ENCODE measurements at places on chromosomes 7 and 10. TPM values are rescaled to one million over a fixed set of nuclear protein-coding genes. Genes with fewer than 3 reads are reported as not detected.

EGFR gene
- total RNA-seq, result not detected

SPDYE3 gene
- not detected for total RNA-seq

ABCB1 gene
- 14.7 TPM for total RNA-seq

FAM25G gene
- total RNA-seq, result not detected

DNA sequence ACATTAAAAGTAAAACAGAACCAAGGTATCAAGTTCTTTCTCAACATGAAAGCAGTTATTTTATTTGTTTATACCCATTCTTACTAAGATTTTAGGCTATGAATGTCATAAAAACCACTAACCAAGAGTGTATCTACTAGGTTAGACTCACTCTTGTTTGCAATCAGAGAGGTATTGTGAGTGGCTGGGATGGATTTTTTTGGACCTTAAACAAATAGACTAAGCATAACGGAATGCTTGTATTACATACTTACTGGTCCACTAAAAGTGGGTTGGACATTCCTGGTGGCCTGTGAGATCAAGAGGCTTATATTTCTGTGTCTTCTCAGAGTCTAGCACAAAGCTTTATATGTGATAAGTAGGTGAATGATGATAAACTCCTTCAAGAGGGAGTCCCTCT, 32.6 kb upstream of the CBLL1 start:
- no peak for ATAC-seq

DNA sequence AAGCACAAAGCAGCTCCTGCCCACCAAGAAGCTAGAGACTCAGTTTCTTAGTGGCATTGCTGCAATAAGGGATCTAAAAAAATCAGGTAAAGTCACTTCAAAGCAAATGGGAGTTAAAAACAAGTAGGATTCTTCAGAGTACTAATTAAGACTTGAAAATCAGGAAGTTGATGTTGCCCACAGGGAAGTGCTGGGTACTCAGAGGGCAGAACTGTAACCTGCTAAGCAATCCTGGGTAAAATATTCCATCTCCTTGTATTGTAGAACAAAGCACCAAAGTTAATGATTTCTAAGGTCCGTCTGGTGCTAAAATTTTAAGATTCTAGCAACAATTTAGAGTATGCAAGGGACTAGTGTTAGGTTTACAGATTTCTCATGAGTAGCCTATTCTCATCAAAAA, 8.3 kb downstream of the PEX1 start:
- ATAC-seq, result no peak

- no peak for ATAC-seq
Observed at GRCh38 chr7:111865430-111865829, 303.1 kb upstream of the IMMP2L start.

GRCh38 chr10:62961951-62962523, 145.9 kb upstream of the EGR2 start:
- no peak for ATAC-seq

DNA sequence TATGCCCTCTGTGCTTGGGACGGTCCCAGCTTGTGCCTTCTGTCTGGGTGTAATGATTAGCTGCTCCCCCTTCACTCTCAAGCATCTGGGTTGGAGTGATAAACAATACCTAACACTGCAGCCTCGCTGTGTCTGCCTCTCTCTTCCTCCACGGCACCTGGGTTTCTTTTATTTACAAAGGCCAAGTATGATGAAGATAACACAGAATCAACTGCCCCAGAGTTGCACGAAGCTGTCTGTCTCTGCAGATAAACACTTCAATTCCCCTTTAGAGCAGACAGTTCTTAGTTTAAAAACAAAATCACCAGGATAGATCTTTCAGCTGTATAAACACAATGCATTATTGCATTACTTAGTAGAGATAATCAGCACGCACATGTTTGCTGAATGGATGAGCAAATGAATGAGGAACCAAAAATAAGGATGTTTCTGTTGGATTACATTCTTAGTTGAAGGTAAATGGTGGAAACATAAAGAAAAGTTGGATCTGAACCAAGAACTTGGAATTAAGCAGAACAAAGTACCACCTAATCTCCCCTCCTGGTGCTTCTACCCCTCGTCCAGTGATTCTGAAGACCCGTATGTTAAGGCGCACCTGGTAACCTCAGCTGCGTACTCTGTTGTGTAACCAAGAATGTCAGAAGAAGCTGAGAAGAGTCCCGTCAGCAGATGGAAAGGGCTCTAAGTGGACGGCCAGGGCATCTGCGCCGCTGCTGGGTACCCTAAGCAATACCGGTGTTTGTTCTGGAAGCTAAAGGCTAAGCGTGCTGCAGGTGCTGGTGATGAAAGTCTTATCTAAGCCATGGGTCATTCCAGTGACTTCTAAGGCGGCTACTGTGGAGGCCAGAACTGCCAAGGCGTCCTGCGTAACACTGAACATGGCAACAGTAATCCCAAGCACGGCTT, 26.6 kb downstream of the INSIG1 start:
- no peak for ATAC-seq

PRPS1L1 gene
- not detected for total RNA-seq

GRCh38 chr10:47255033-47255813, 44.8 kb upstream of the GDF10 start:
- no peak for ATAC-seq

- no peak for ATAC-seq
Observed at GRCh38 chr7:14400271-14400670, 410.8 kb upstream of the ETV1 start.

DNA sequence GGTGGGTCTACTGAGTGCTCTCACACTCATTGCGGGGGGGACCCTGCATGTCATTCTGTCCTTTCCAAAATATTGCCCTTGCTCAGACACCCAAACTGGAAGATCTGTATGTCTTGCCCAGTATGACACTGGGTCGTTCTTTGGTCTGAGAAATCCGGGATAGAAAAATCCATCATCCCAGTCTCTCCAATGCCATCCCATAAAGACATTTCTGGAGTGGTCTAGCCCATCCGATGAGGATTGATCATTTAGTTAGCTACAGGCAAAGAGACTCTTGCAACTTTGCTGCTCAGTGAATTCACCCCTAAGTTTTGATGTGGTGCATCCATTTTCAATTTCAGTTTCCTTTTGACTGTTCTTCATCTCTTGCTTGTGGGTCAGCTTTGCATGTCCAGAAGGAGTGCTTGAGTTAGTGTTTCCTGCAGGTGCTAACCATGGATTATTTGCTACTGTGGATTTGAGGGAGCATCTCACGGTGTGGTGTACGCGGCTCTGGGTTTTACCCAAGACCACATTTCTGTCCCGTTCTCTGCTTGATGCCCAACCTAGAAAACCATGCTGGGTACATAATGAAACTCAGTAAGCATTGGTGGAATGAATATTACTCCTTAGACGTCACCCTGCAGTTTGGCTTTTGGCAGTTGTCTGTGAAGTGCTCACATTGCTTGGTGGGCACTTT, 247.0 kb upstream of the MKI67 start:
- ATAC-seq, result peak; percentile 74

CYP26C1 gene
- not detected for total RNA-seq

DNA sequence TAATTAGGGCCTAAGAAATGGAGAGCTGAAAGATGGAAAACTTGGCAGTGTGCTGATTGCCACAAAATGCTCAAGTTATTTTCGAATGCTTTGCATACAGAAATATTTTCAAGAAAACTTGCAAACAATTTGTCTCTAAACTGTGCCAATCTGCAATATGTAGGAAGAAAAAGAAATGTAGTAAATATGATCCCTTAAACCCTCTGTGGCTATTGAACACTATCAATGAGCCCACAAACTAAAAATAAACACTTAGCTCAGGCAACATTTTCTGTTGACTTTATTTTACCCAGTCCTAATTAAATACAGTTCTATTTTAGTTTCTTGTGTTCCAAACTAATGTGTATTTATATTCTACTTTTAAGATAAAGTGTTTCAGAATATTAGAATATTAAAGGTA, 342.1 kb downstream of the SEMA3D start:
- no peak for ATAC-seq

GRCh38 chr7:116500078-116500853, 728 bp downstream of the CAV2 start:
- ATAC-seq, result peak; percentile 98

NPS gene
- total RNA-seq, result not detected

- ATAC-seq, result no peak
Observed at GRCh38 chr10:4691776-4692175, 134.2 kb upstream of the AKR1E2 start.

DNA sequence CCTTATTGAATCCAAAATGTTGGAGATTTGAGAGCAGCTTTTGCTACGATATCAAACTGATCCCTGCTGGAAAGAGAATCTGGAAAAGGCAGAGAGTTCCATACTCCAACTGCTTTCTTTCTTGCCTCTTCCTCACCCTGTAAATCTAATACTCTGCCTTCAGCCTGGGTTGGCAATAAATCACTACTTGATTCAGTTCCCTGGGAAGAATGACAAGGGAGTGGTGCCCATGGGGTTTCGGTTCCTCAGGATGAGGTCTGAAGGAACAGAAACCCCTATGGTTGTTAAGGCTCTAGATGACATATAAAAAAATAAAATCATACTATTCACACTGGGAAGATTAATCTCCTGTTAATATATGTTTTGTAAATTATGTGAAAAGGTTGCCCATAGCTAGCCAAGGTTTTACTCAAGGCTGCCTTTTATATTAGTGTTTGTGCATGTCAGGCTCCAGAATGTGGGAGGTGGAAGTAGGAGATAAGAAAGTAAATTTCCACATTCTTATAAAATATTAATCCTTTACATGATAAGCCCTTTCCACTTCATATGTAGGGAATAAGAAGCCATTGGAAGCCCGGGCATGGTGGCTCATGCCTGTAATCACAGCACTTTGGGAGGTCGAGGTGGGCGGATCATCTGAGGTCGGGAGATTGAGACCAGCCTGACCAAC, 106.2 kb upstream of the CACNA2D1 start:
- no peak for ATAC-seq

PCLO gene
- 0.03 TPM for total RNA-seq

GRCh38 chr7:148652773-148653172, 45.9 kb upstream of the CUL1 start:
- no peak for ATAC-seq

- ATAC-seq, result no peak
Observed at GRCh38 chr10:71623098-71623985, 96.2 kb downstream of the C10orf105 start.

- ATAC-seq, result no peak
Observed at GRCh38 chr7:5183155-5183554, 6.9 kb upstream of the WIPI2 start.

- peak; percentile 96 for ATAC-seq
Observed at GRCh38 chr10:182441-183201, 47.4 kb downstream of the ZMYND11 start.

GRCh38 chr7:152583006-152583405, 92.9 kb downstream of the XRCC2 start:
- ATAC-seq, result no peak

DNA sequence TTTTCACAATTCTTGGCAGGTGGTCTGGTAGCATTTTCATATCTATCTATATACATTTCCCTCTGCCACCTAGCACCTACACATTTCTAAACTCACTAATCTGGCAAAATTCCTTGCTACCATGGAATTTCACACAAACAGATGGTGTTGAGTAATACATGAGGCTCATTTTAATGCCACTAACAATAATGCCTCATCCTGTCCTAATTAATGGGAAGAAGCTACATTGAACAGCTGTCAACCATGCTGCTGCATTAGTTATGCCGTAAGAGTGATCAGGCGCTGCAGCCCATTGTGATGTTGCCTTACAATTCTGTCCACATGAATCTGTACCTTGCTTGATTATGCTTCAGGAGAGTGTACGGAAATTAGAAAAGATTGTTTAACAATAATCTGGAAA, 23.2 kb downstream of the COL1A2 start:
- ATAC-seq, result no peak

DNA sequence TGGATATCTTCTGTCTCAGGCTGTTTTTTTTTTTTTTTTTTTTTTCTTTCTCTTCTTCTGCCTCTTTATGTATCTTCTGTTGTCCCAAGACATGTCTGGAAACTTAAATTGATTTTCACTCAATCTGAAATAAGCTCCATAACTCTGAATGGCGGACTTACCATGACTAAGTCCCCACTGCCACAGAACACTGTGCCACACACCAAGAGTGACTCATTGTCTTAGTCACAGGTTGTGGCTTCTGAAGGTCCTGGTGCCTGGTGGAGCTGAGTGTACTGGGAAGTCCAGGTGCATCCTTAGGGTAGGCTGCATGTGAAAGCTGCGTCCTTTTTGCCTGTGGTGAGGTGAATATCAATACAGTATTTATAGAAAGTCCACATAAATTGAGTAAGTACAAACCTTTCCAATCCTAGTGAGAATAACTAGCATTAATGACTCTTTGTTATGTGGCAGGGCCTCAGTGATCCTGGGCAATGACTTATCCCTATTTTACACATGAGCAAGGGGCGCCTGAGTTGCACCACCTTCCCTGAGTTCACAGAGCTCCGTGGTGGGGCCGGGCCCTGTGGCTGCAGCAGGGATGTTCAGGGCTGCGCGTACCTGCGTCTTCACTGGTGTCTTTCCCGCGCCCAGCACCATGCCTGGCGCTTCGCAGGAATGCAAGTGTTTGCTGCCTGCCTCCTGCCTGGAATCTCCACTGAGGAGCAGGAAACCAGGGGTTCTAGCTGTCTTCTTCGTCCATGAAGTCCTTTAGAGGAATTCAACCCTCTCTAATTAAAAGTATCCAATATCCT, 4.3 kb downstream of the PFKP start:
- peak; percentile 89 for ATAC-seq

IL15RA gene
- total RNA-seq, result 28.2 TPM

SHH gene
- not detected for total RNA-seq

DENND10 gene
- 32.0 TPM for total RNA-seq

SGCE gene
- 1.1 TPM for total RNA-seq

DNA sequence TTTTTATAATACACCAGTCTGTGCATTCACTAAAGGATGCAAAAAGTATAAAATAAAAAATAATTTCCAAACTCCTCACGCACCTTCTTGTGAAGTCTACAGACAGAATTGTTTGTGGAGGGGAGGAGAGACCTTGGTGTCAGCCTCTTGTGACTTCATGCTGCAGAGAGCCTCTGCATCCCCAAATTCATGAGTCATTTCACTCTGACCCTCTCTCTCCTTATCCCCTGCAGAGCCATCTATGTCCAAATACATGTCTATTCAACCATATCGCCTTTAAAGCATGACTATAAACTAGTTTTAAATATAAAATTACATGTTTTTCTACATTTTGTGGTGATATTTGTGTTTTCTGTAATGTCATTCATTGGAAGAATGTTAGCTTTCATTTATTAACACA, 6.0 kb downstream of the CREB5 start:
- no peak for ATAC-seq

DNA sequence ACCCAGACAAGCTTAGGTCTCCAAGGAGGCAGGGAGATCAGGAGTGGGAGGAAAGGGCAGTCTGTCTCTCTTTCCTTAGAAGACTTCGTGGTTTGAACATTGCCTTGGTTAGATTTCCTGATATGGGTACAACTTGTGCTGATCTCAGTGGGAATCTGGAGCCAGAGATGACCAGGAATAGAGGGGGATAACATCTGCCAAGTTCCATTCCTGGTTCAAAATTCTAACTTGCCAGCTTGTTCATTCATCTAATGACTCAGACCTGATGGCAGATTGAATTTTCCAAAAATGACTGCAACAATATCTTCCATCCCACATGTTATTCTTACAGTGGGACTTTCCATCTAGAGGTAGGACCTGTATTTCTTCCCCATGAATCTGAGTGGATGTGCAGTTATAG, 394.3 kb upstream of the PODXL start:
- ATAC-seq, result no peak

- ATAC-seq, result no peak
Observed at GRCh38 chr10:110667620-110668343, 23.6 kb downstream of the RBM20 start.

GRCh38 chr10:132707776-132708171, 78.2 kb downstream of the NKX6-2 start:
- ATAC-seq, result no peak

Data from activated T-helper 17 cell treated with anti-CD3 and anti-CD28 coated beads, Interleukin-2, amount 50 U/mL, for 72 hours (primary cell).